ENCODE measurements at places on chromosomes 7 and 10.
A peak's percentile ranks its signal among the peaks of the same experiment; 100 is the strongest.

GRCh38 chr7:50358779-50359178 lies 54.3 kb downstream of the IKZF1 start:
- no peak for DNase-seq

DNA sequence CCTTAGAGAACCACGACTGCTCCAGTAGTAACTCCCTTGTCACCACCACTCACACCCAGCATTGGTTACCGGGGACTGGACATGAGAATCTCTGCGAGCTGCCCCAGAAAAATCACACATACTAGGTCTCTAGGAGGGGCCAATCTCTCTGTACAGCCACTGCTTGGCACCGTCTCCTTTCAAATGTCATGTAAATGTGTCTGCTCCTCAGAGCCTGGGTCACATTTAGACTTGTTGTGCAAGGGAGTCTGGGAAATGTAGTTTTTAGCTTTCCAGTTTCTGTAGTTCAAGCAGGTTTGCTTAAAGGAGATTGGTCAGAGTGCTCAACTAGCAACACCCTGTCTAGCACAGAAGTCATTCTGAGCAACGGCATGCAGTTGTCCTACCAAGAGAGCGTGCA lies 60.0 kb downstream of the CHN2 start:
- DNase-seq, result no peak

DNA sequence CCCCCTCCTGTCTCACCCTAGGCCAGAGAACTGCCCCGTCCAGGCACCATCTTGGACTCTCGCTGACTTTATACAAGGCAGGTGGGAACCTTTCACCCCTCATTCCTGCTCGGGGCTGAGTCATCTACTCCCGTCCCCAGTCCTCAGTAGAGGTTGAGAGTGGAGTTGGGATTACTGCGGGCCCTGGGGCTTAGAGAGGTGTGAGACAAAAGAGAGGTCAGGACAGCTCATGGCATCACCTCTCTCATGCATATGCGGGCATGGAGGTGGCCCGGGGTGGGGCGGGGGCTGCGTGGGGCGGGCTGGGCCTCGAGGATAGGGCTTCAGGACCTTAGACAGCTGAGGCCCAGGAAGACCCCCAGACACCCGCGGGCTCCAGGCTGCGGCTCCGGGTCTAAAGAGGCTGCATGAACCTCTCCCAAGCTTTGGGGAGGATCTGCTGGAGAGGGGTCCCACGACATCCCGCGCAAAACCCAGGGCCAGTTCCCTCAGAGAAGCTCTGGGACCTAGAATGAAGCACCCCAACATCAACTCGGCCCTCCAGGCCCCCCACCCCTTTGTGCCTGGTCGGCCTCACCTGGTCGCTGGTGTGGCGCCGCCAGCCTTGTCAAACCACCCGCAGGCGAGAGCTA lies 317 bp downstream of the PDZD7 start:
- no peak for DNase-seq

DNA sequence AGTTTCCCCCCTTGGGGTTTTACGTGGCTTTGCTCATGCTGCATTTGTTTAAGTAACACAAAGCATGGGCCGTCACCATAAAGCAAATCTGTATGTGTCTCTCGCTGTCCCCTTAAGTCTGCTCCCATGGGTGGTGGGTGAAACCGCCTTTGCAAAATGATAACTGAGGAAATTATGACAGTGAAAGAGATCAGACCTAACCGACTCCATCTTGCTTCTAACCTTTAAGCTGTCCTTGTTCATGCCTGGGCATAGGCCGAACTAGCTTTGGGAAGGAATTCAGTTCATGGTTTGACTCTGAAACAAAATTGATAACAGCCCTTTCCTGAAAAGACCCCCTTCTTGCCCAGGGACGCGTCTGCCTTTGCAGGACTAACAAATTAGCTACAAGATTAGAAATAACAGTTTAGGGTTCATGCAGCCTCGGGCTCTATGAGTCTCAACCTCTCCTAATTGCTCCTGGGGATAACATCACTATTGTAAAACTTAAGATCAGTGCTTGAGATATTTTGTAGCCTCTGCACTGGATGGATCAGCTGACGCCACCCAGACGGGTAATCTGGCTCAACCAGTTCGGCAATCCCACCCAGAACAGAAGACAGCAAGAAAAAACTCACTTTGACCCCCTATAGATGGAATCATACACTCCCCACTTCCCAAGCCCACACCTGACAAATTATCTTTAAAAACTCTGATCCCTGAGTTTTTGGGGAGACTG lies 623.7 kb downstream of the TYW1 start:
- DNase-seq, result no peak

DNA sequence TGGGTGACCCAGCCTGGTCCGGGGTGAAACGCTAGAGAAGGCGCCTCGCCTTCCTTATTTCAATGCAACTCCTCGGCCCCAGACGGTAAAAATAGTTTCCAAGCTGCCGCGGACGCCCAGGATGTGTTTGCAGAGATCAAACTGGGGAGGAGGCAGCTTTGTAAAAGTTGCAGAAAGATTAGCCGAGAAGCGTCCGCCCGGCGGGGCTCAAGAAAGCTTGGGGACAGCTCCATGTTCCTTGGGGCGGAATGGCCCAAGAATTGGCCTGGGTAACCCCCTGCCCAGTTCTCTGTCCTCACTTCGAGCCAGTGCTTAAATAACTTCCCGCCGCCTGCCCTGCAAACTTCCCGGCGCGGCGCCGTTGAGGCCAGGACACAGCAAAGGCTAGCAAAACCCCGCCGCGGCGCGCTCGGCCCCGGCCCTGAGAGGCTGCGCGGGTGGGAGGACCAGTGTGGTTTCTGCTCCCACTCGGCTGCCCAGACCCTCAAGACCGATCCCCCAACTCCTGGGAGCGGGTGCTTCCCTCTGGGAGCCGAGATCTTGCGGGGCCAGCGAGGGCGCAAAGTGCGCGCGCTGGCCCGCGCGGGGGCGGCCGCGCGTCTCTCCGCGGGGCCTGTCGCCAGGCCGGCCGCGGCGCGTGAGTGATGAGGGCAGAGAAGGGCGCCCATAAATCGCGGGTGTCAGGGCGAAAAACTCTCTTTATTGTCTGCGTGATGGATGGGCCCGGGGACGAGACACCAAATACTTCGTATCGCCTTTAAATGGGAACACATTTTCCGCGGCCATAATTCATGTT lies 6.3 kb upstream of the ZNF503 start:
- no peak for DNase-seq

GRCh38 chr7:20223356-20223755 lies 6.2 kb upstream of the MACC1 start:
- no peak for DNase-seq

- no peak for DNase-seq
These were observed 171.7 kb downstream of the DNAJB6 start for GRCh38 chr7:157508477-157508881.

- no peak for DNase-seq
These were observed 134.7 kb upstream of the PPP2R2D start for GRCh38 chr10:131766096-131766495.

- no peak for DNase-seq
These were observed 92.8 kb downstream of the ALOX5 start for GRCh38 chr10:45466784-45467183.

- DNase-seq, result no peak
These were observed 13.4 kb downstream of the C10orf71 start for GRCh38 chr10:49312246-49312869.

GRCh38 chr10:88764110-88764509 lies 4.3 kb downstream of the LIPN start:
- DNase-seq, result no peak

DNA sequence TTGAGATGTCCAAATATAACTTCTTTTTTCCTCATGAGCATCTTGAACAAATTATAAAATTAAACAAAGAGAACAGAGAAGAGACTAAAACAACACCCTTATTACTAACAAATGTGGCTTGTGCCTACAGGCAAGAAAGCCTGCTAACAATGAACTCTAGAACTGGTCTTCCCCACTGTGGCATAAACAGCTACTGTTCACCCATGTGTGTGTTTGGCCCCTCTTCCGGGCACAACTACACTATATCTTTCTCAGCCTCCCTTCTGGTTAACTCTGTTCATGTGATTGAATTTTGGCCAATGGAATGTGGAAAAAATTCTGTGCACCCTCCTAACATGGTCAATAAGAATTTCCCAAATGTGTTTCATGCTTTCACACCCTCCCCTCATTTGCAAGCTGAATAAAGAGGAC lies 117.0 kb downstream of the KBTBD2 start:
- DNase-seq, result no peak

DNA sequence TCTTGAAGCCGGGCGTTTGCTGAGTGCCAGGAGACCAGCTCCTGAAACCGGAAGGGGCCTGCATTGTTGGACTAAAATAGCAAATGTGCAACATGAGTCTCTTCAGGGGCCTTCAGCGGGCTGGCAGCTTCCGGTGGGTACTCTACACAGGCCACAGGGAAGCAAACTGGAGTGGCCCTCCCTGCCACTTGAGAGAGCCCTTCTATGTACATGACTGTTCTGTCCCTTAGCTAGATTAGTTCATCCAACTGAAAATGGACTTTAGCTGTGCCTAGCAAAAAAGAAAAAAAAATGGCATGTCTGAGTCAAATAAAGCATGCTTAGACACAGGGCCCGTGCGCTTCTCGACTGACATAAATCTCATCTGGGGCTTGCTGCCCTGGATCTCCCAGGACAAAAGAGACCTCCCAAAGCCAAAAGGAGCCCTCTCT lies 115.3 kb upstream of the TCF7L2 start:
- DNase-seq, result no peak

GRCh38 chr10:82866424-82867020 lies 991.5 kb downstream of the NRG3 start:
- peak; percentile 33 for DNase-seq

DNA sequence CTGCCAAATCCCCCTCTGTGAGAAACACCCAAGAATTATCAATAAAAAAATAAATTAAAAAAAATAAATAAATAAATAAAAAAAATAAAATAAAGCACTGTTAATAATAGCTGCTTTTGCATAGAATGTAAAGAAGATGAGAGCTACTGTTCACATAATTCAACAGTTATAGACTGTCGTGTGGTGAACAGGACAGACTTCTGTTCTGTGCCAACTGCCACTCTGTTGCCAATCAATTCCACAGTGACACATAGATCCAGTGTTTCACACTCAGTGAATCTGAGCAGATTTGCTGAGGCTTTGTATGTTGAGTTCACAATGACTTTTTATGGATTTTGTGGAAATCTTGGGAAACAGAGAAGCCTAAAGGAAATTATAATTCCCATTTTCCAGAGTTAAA lies 14.9 kb downstream of the ARHGAP19 start:
- DNase-seq, result no peak

Measured in skeletal muscle cell (primary cell).